ENCODE measurements at places on chromosomes 1 and 21.

GRCh38 chr1:211642870-211643269 is 32.6 kb downstream of the NEK2 start:
- DNase-seq: no peak

DNA sequence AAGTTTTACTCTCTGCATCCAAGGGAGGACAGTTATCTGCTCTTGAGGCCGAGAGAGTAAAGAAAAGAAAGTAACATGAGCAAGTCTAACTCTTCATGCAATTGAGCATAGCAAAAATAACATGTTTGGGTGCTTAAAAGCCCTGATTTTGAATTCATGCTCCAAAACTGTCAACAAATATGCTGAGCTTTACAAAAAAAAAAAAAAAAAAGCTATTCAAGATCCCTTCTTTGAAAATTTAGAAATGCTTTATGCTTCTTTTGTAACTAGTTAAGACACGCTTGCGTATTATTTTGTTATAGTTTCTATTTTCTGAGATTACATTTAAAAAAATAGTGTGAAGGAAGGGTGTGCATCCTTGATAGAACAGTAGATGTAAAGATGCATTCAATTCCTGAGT is 1733.0 kb downstream of the MRPL39 start:
- no peak for DNase-seq

- no peak for DNase-seq
Observed at GRCh38 chr1:237205400-237206064, 163.5 kb downstream of the RYR2 start.

GRCh38 chr1:89809556-89809955 is 11.3 kb upstream of the LRRC8D start:
- DNase-seq: no peak

DNA sequence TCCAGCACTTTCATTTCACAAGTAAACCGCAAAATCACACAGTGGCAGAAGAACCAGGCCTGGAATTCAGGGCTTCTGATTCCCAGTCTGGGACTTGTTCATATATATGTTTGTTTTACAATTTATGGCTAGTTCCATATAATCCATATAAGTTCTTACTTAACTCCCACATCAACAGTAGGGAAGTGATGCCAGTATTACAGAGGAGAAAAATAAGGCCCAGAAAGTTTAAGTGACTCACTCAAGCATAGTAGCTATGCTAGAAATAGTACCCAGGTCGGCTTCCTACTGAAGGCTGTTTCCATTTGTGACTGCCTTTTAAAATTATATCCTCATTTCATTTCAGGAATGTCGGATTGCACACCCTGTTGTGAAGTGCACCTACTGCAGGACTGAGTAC is 1.4 kb downstream of the FAM76A start:
- no peak for DNase-seq

GRCh38 chr1:82880506-82880905 is 1079.8 kb downstream of the ADGRL2 start:
- no peak for DNase-seq

DNA sequence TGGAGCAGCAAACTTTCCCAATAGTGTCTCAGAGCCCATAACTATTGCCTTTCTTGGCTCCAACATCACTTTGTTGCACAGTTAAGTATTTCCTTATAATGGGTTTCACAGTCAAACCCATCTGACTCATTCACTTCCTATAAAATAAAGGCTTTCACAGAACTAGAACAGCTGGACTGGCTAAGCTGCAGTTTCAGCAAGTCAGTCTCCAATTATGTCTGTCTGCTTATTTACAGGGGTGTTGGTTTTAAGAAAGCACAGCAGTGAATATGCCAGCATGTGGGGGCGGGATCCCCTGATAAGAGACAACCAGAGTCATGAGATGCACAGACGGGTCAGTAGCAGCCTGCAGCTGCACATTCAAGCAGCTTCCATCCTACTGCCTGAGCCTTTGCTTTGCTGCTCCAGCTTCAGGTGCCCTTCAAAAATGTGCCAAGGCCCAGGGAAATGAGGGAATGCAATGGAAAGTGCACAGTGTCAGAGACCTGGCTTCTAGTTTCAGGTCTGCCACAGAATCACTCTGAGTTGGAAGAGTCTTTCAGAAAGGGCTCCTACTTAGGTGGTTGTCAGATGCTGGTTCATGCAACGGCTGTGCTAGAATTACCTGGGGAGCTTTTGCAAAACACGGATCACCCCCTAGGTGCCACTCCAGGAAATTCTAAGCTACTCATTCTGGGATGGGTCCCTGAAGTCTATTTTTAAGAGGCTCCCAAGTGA is 24.8 kb downstream of the RNF19B start:
- no peak for DNase-seq

GRCh38 chr1:8155528-8156186 is 129.5 kb upstream of the ERRFI1 start:
- no peak for DNase-seq

- DNase-seq: no peak
Observed at GRCh38 chr1:93029317-93029716, 49.8 kb upstream of the MTF2 start.

GRCh38 chr1:233005156-233005555 is 54.7 kb downstream of the NTPCR start:
- no peak for DNase-seq

GRCh38 chr1:194062526-194062925 is 876.1 kb upstream of the B3GALT2 start:
- DNase-seq: no peak

GRCh38 chr1:145947551-145947950 is 10.3 kb downstream of the LIX1L start:
- DNase-seq: no peak

DNA sequence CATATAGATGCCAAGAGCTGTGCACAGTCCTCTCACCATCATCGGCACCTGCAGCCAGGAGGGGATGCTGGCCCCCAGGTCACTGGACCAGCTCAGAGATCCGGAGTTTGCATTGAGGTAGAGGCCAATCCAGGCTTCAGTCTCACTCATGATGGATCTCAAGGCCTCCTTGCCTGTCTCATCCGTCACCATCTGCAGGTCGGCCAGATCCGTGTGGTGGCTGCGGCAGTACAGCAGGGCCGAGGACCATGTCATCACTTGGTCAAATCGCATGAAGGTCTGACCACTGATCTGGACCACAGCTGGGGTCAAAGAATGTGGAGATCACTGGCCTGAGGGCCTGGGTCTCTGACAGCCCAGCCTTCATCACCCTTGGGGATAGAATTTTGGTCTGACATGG is 6.6 kb downstream of the CLEC20A start:
- no peak for DNase-seq

DNA sequence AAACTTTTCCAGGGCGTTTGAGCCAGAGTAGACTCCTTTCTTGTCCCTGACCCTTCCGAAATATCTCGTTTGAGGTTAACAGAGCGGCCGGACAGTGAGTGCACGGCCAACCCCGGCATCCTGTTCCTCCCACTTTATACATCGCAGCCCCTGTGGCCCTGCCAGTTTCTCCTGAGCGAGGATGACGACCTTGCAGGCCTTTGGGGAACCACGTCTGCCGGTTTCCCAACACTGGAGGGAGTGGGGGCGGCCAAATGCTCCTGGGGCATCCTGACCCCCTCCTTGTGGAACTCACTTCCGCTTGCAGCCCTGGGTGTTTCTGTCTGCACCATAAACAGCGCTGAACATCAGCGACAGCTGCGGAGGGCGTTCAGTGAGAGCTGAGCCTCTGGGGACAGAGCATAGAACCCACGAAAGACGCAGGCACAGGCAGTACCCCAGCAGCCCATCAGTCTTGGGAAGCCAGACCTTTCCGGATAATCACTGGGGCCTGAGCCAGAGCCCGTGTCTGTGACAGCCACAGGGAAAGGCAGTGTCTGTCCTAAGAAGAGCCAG is 4.8 kb upstream of the KCNAB2 start:
- no peak for DNase-seq

DNA sequence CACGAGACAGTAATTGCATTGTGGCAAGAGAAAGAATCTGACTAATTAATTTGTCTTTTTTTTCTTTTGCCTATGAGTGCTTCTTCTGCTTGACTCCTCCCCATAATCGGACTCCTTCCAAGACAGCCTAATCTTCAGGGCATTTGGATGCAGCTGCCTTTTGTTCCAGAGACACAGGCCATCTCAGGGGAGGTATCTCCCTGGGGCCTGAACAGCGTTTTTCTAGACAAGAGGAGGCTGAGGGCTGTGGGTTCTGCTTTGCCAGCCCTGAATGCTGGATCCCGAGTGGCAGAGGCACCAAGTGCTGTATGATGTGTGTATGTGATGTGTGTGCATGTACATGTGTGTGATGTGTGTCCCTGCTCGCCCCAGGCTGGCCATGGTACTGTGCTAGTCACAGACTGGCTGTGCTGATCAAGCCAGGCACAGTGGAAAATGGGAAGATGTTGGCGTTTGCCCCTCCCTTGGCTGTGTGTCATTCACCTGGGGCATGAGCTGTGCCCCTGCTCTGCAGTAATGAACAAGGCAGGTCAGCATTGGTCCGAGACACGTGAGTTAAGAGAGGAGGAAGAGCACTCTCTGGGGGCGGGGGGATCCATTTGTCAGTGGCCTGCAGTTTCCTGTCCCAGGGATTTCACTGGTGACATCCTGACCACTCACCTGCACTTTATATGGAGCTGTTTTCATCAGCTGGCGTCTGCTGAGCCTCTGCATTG is 77.2 kb downstream of the ADARB1 start:
- no peak for DNase-seq

DNA sequence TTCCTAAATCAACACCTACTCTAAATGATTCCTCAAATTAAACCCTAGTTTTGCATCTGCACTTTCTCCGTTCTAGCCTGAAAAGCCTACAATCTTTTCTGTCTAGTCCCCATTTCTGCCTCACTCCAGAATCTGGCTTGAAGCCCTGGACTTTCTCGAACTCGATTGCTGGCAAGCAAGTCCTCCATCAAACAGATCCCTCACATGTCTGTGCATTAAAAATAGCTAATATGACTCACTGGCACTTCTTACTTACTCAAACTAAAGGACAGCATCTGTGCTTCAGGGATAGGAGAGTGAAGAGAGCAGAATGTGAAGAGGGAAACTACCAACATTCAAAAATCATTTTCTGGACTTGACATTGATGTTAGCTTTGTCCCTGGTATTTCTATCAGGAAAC is 51.8 kb upstream of the CXADR start:
- no peak for DNase-seq

- no peak for DNase-seq
Observed at GRCh38 chr1:9558946-9559545, 19.8 kb downstream of the SLC25A33 start.

GRCh38 chr1:36735939-36736730 is 253.4 kb upstream of the CSF3R start:
- no peak for DNase-seq

GRCh38 chr1:62654744-62655143 is 33.4 kb downstream of the DOCK7 start:
- no peak for DNase-seq

DNA sequence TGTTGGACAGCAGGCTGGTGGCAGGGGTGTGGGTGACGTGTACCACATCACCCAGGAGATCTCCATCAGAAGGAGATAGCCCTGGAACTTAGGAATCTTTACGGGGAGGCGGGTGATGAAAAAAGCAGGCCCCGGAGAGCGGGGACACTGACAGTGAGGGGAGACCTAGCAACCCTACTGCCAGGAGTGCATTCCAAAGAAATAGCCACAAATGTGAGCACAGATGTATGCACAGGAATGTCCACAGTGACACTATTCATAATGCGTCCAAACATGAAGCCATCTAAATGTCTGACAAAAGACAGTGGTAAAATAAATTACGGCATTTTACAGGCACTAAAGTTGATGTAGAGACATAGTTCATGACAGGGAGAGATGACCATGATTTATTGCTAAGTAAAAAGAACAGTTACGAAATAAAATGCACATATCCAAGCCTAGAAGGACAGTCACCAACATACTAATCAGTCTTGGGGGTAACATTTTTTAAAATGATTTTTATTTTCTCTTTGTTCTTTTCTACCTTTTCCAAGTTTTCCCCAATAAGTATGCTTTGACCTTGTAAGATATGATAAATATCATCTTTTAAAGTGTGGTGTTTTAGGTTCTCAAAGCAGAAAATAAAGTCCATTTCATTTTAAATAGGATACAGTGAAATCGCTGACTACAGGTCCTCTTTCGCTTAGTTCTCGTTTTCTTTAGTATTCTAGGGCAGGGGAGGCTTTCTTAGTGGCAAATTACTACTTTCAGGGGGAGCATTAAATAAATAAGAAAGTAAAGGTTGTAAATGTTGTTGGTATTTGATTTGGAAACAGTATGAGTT is 21.3 kb downstream of the CD247 start:
- DNase-seq: no peak

- DNase-seq: no peak
Observed at GRCh38 chr1:112537456-112537855, 28.7 kb downstream of the WNT2B start.

DNA sequence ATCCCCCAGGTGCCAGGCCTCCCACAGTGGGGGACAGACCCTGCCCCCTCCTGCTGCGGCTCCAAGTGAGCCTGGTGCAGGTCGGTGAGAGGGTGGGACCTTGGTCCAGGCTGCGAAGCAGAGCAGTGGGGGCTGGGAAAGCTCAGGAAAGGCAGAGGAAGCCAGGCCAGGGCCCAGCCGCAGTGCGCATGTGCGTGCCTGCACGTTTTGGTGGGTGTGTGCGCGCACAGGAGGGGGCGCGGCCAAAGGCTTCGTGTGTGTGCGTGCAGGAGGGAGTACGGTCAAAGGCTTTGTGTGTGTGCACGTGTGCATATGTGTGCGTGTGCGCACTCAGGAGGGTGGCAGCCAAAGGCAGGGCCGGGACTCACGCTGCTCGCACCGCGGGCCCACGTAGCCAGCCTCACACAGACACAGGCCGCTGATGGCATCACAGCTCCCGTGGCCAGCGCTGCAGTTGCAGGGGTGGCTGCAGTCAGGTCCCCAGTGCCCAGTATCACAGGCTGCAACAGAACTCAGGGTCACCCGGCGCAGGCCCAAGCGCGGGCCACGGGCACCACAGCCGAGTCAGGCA is 45.9 kb downstream of the ARHGEF16 start:
- DNase-seq: no peak
